BE2C (cell line): ENCODE measurements at places on chromosomes 16 and 17.

- DNase-seq: no peak
These were observed 29.1 kb downstream of the MAP1LC3B start for GRCh38 chr16:87421003-87421912.

- DNase-seq: peak; percentile 98
These were observed at the start of the genes FTO and RPGRIP1L for GRCh38 chr16:53703590-53704444. TSS of gene FTO (plus strand) at chr16:53704156. TSS of gene RPGRIP1L (minus strand) at chr16:53703859. CDS start at chr16:53700723, 3,136 bp downstream.

GRCh38 chr16:89361751-89362539, 128.4 kb downstream of the ANKRD11 start:
- no peak for DNase-seq

GRCh38 chr17:14886200-14886739, 378.9 kb downstream of the PMP22 start:
- no peak for DNase-seq

- DNase-seq: no peak
These were observed 1.2 kb upstream of the ZNF19 start for GRCh38 chr16:71490361-71490760.

- DNase-seq: no peak
These were observed 124.2 kb upstream of the SMURF2 start for GRCh38 chr17:64786337-64786736.

DNA sequence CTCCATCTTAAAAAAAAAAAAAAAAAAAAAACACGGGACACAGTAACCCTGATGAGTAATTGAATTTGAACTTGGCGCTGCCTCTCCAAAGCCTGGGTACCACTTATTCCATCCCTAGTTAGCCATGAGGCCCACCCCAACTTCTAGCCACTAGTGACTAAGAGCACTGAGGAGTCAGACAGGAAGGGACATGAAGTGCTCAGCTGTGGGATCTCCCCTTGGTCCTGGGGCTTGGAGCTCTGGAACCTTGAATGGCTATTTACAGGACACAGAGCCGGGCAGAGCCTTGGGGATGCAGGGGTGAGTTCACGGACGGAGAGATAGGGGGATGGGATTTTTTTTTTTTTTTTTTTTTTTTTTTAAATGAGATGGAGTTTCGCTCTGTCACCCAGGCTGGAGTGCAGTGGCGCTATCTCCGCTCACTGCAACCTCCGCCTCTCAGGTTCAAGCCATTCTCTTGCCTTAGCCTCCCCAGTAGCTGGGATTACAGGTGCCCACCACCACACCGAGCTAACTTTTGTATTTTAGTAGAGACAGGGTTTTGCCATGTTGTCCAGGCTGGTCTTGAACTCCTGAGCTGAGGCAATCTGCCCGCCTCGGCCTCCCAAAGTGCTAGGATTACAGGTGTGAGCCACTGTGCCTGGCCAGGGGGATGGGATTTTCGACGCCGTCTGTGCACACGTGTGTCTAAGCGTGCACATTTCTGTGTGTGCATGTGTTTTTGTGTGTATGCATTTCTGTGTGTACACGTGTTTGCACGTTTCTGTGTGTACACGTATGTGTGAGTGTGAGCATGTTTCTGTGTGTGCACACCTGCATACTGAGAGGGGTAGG, 20.4 kb upstream of the CIBAR2 start:
- DNase-seq: no peak

DNA sequence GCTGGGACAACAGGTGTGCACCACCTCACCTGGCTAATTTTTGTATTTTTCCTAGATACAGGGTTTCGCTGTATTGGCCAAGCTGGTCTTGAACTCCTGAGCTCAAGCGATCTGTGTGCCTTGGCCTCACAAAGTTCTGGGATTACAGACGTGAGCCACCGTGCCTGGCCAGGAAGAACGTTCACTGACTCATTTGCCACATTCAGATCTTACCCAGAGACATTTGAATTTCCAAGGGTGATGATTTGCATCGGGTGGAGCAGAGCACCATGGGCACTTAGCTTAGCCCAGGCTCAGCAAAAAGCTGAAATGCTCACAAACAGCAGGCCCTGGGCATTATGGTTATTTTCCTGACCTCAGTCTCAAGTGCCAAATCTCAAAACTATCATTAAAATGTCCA, 14.5 kb upstream of the ADORA2B start:
- no peak for DNase-seq

- no peak for DNase-seq
These were observed 17.2 kb upstream of the TMEM92 start for GRCh38 chr17:50256826-50257618.

DNA sequence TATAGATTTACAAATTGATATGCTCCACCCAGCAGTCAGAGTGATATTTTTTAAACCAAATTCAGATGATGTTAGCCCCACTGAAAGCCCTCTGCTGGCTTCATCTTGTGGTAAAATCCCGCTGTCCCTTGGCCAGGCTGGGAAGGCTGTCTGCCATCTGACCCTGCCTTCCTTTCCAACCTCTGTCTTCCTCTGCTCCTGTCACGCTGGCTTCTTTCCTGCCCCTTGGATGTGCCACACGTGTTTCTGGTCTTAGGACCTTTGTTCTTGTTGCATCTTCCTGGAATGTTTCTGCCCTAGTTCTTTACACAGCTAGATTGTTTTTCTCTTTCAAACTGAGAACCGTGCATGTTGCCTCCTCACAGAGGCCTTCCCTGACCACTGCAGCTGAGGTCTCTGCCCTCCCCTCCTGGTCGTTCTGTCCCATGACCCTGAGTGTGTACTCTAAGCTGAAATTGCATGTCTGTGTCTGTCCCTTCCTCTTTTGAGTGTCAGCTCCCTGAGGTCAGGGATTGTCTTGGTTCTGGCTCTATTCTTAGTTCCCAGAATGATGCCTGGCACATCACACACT, 11.4 kb downstream of the NT5M start:
- DNase-seq: no peak

DNA sequence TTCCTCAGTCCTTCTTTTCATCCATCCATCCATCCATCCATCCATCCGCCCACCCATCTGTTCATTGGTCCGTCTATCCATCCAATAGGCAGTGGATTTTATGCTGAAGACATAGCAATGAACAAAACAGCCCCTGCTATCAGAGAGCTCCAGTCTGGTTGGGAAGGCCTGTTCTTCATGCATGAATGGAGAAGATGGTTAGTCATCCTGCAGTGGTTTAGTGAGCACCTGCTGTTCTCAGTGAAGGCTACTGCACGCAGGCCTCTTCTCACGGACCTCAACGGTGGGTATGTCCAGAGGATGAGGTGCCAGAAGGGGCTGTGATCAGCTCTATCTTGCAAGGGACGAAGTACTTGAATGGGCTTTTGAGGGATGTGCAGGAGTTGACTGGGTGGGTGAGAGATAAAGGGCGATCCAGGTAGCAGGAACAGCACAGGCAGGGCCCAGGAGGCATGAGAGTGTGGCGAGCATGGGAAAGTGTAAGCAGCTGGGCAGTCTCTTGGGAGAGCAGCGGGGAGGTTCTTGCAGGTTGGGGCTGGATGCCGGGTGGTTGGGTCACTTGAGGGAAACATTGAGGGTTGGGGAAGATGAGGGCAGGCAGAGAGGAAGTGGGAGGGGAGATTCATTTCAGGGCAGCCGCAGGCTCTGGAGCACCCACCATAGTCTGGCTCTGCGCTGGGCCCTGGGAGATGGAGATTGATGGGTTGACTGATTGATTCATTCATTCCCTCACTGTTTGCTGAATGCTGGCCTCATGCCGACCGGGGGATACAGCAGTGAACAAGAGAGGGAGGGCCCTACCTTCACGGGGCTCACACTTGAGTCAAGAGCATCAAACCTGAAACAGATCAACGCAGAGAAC, 115.0 kb upstream of the CIBAR2 start:
- DNase-seq: peak; percentile 81

DNA sequence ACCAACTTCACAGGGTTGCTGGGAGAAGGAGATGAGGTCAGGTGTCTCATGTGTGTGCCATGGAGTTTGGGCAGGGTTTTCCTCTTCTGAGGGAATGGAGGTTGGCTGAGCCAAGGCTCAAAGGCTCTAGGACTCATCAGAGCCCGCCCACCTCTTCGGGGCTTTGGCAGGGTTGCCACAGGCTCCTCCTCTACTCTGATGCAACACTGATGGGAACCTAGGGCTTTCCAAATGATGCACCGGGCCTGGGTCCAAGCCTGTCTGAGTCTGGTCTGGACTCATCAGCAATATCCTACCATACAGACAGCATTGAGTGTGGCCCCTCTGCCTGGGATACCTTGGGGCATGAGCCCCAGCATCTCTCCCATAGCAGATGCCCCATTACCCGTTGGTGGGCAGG, 59.5 kb upstream of the LHX1 start:
- no peak for DNase-seq

- peak; percentile 34 for DNase-seq
These were observed 3.3 kb upstream of the CDK5R1 start for GRCh38 chr17:32483451-32484019.

- peak; percentile 35 for DNase-seq
These were observed 73.7 kb upstream of the ZNF750 start for GRCh38 chr17:82913304-82914043.

DNA sequence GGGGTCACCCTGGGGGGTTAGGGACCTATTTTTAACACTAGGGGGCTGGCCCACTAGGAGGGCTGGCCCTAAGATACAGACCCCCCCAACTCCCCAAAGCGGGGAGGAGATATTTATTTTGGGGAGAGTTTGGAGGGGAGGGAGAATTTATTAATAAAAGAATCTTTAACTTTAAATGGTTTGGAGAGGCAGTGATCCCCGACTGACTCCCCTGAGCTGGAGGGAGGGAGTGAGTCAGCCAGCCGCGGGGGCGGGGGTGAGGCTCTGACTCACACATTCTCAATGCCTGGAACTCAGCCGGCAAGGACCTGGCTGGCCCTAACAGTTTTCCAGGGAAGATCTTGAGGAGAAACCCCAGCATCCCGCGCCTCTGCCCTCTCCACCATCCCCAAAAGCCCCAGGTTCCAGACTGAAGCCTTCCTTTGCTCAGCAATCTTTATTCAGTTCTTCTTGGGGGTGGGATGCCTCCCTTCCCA, 1.5 kb downstream of the HCFC1R1 start:
- DNase-seq: peak; percentile 82

DNA sequence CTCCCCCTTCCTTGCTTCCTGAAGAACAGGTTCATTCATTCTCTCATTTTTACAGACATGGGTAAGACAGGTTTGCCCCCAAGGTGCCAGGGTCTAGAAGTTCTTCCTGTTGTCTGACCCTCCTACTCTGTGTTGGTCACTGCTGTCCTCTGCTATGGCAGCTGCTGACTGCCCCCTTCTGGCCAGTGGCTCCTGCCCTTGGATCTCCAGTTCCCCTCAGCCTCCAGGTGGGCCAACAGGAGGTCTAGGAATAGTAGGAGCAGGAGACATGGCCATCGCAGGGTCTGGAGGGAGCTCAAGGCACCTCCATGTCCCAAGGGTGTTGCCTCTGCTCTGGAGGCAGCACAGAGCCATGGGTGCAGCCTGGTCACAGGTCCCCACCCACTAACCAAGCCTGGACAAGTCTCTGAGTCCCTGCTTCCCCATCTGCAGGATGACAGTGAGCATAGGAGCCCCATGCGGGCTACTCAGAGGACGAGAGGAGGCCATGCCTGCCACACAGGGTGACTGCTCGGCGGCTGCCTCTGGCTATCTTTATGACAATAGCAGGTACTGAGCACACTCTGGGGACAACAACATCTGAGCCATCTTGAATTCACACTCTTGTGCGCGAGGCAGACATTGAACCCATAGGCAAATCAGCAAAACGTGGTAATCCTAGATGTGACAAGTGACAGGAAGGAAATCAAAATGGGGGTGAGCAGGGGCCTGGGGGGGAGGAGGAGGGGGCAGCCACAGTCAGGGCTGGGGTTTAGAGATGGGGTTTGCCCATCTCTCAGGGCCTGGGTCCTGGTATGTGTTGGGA, 27.0 kb upstream of the NXPH3 start:
- DNase-seq: peak; percentile 66

- DNase-seq: no peak
These were observed 210.2 kb downstream of the CCDC182 start for GRCh38 chr17:57534863-57535248.

DNA sequence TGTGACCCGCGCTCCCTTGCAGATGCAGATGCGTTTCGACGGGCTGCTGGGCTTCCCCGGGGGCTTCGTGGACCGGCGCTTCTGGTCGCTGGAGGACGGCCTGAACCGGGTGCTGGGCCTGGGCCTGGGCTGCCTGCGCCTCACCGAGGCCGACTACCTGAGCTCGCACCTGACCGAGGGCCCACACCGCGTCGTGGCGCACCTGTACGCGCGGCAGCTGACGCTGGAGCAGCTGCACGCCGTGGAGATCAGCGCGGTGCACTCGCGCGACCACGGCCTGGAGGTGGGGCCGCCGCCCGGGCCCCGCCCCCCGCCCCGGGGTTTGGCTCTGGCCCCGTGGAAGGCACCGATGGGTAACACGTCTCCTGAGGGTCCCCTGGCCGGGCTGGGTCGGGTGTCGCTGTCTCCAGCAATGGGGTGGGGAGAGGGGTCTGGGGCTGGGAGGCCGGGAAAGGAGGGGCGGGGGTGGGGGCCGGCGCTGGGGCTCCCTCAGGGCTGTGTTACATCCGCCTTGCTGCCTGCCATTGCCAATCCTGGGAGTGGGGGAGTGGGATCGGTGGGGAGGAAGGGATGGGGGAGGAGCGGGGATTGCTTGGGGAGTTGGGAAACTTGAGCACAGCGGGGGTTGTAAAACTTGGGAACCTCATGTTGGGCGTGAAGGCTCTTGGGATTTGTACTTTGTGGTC, 737 bp downstream of the NUDT16L1 start:
- DNase-seq: peak; percentile 60

GRCh38 chr17:80763293-80763867, 218.7 kb downstream of the RPTOR start:
- no peak for DNase-seq

DNA sequence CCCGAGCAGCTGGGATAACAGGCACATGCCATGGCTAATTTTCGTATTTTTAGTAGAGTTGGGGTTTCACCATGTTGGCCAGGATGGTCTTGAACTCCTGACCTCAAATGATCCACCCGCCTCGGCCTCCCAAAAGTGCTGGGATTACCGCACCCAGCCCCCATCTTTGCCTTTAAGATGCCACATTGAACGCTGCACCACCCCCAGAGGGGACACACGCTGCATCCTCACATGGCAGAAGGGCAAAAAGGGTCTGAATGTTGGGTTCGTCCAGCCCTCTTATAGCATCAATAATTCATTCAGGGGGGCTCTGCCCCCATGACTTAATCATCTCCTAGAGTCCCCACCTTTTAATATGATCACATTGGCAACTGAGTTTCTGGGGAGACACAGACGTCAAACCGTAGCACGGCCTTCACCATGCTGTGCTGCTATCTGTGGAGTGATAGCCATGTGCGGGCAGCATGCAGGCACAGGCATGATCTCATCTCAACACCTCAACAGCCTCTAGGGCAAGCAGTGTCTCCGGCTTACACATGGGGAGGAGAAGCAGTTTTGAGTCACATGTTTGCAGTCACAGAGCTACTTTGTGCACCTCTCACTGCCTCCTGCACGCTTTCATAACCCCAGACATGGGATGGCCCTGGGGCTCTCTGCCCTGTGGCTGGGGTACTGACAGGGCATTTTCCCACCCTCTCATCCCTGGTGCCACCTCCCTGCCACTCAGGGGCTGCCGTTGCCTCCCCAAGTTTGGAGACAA, 30.0 kb downstream of the IL21R start:
- DNase-seq: no peak

GRCh38 chr17:51050291-51051033, 70.2 kb downstream of the SPAG9 start:
- no peak for DNase-seq
